Activated CD8-positive, alpha-beta T cell treated with anti-CD3 and anti-CD28 coated beads for 36 hours (primary cell): ENCODE measurements at places on chromosomes 5 and 9. TPM values are rescaled to one million over a fixed set of nuclear protein-coding genes. Genes with fewer than 3 reads are reported as not detected.
A peak's percentile ranks its signal among the peaks of the same experiment; 100 is the strongest.

Gene MZB1
- total RNA-seq = 14.4 TPM

Gene GDA
- total RNA-seq = not detected

Gene ASTN2
- 5.7 TPM for total RNA-seq

DNA sequence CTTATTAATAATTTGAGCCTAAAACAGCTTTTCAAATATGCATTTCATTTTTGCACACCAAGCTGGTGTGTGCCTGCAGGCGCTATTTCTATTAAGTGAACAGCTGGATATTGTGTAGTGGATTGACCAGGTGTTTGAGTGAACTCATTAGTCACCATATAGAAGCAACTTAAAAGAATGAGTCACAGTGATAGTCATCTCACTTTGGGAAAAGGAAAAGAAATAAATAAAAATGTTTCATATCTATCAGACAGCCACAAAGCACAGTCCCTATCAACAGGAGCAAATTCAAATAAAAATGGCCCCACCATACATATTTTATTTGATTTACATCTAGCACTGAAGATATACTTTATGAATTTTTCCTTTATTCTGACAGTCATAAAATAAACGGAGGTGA, 456.5 kb upstream of the CDH9 start:
- no peak overlapping the region for H3K4me3 ChIP-seq
- H3K27ac ChIP-seq = no peak overlapping the region
- no peaks in the 10 kb centered on the region for H3K36me3 ChIP-seq

Gene ARHGEF37
- 1.1 TPM for total RNA-seq

Gene HMCN2
- not detected for total RNA-seq

DNA sequence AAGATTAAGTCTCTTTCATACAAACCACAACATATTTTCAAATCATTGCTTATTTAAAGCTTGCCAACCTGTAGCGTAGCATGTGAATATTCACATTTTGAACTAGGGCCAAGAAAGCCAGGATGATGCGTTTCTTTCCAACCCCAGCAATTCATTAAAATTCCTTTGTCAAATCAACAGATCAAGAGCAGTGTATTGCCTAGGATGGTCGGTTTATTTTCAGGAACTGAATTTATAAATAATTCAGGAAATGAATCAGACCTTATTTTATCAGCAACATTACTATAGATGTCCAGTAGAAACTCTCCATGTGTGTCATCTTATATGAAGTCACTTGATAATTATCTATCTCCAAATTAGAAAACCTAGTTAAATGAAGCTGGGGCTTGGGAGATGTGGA, 13.2 kb upstream of the AUH start:
- no peaks in the 10 kb centered on the region for H3K36me3 ChIP-seq
- H3K4me1 ChIP-seq = peaks cover 4% of the 10 kb centered on the region
- no peak overlapping the region for H3K4me3 ChIP-seq
- DNase-seq = no peak

GRCh38 chr9:4197548-4197947, 102.3 kb downstream of the GLIS3 start:
- H3K4me3 ChIP-seq = no peak overlapping the region
- peaks cover 7% of the 10 kb centered on the region for H3K27me3 ChIP-seq
- H3K36me3 ChIP-seq = peaks cover 11% of the 10 kb centered on the region
- no peak overlapping the region for H3K27ac ChIP-seq
- peak; percentile 11 for DNase-seq
- no peaks in the 10 kb centered on the region for H3K4me1 ChIP-seq

- H3K27me3 ChIP-seq = peaks cover 3% of the 10 kb centered on the region
- H3K4me1 ChIP-seq = peaks cover 8% of the 10 kb centered on the region
- H3K36me3 ChIP-seq = no peaks in the 10 kb centered on the region
- no peak for DNase-seq
- H3K27ac ChIP-seq = no peak overlapping the region
Measured at GRCh38 chr9:105064248-105065097, 136.5 kb upstream of the ABCA1 start.

- H3K4me3 ChIP-seq = no peak overlapping the region
- peaks cover 6% of the 10 kb centered on the region for H3K27me3 ChIP-seq
- DNase-seq = no peak
- H3K27ac ChIP-seq = no peak overlapping the region
Measured at GRCh38 chr5:82594097-82594496, 315.9 kb upstream of the RPS23 start.

Gene C9
- not detected for total RNA-seq

GRCh38 chr5:17180864-17181723, 36.3 kb upstream of the BASP1 start:
- no peaks in the 10 kb centered on the region for H3K36me3 ChIP-seq
- no peak for DNase-seq
- H3K4me3 ChIP-seq = no peak overlapping the region
- peaks cover 2% of the 10 kb centered on the region for H3K27me3 ChIP-seq

Gene CCNH
- 76.1 TPM for total RNA-seq

Gene DNAJC25
- total RNA-seq = 11.0 TPM

Gene SYK
- total RNA-seq = 0.56 TPM

- H3K27ac ChIP-seq = no peak overlapping the region
- DNase-seq = no peak
- no peaks in the 10 kb centered on the region for H3K4me1 ChIP-seq
- no peak overlapping the region for H3K4me3 ChIP-seq
- no peaks in the 10 kb centered on the region for H3K36me3 ChIP-seq
Measured at GRCh38 chr5:175211956-175212756, 231.8 kb downstream of the DRD1 start.

GRCh38 chr9:134548618-134549017, 93.0 kb upstream of the COL5A1 start:
- peaks cover 6% of the 10 kb centered on the region for H3K27me3 ChIP-seq
- no peak overlapping the region for H3K4me3 ChIP-seq
- no peak overlapping the region for H3K27ac ChIP-seq
- H3K4me1 ChIP-seq = no peaks in the 10 kb centered on the region
- DNase-seq = no peak

DNA sequence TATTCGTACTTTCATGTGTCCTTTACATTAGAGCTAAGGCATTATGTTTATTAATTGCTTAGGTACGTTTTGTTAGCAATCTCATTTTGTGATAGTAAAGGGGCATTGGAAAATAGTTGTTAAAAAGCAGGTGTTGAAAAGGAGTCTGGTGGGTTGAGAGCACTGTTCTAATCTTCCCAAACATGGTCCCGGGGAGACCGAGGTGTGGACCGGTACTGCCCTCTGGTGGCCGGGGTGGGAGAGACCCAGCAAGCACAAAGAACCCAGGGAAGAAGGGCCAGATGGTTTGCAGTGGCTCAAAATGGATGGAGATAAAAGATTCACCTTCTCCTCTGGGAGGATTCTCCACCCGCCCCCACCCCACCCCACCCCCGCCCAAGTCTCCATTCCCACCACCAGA, 26.1 kb downstream of the IDNK start:
- peak; percentile 80 for DNase-seq
- H3K27ac ChIP-seq = no peak overlapping the region
- H3K27me3 ChIP-seq = no peaks in the 10 kb centered on the region
- no peak overlapping the region for H3K4me3 ChIP-seq

DNA sequence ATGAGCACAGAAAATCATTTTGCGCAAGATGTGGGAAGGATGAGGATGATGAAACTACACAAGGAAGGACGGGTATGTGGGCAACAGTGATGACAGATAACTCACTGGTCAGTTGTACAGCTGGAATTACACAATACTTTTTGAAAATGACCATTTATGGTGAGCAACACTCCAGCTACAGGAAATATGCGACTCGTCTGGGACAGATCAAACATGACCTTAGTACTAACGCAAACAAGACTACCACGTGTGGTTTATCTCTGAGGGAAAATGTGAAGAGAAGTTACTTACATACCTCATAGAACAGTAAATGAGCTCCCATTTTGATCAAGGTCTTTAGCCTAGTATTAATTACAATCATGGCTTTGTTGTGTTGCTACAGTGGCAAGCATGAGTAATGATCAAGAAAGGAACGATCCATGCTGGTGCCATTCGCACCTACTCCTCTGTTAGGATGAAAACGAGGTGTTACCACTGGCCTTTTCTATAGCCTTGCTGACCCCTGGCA, 456.9 kb downstream of the BNC2 start:
- H3K36me3 ChIP-seq = no peaks in the 10 kb centered on the region
- no peak overlapping the region for H3K4me3 ChIP-seq
- H3K27ac ChIP-seq = no peak overlapping the region
- no peaks in the 10 kb centered on the region for H3K27me3 ChIP-seq

Gene GABBR2
- not detected for total RNA-seq

DNA sequence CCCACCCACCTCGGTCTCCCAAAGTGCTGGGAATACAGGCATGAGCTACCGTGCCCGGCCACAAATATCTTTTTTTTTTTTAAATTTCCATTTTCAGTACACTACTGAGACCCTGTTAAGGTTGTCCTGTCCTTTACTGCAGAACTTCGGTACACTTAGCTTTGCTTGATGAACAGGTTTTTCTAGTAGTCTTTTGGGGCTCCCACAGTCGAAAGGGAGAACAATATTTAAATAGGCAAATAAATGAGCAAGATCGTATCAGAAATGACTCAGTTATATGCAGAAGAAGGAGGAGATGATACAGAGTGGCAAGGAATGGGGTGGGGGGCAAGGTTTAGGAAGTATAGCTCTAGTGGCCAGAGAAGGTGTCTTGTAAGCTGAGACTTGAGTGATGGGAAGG, 52.7 kb downstream of the MSX2 start:
- peaks cover 5% of the 10 kb centered on the region for H3K27me3 ChIP-seq
- no peak for DNase-seq
- no peaks in the 10 kb centered on the region for H3K4me1 ChIP-seq
- H3K27ac ChIP-seq = no peak overlapping the region

GRCh38 chr9:18238254-18238653, 235.7 kb upstream of the ADAMTSL1 start:
- H3K36me3 ChIP-seq = no peaks in the 10 kb centered on the region
- H3K4me3 ChIP-seq = no peak overlapping the region
- DNase-seq = no peak
- H3K4me1 ChIP-seq = peaks cover 2% of the 10 kb centered on the region
- H3K27me3 ChIP-seq = peaks cover 4% of the 10 kb centered on the region
